ENCODE measurements at places on chromosomes 2 and 18.

- no peak for DNase-seq
Measured at GRCh38 chr2:167793725-167794124, 453.7 kb downstream of the STK39 start.

- no peak for DNase-seq
Measured at GRCh38 chr2:17301437-17301836, 216.8 kb downstream of the RAD51AP2 start.

DNA sequence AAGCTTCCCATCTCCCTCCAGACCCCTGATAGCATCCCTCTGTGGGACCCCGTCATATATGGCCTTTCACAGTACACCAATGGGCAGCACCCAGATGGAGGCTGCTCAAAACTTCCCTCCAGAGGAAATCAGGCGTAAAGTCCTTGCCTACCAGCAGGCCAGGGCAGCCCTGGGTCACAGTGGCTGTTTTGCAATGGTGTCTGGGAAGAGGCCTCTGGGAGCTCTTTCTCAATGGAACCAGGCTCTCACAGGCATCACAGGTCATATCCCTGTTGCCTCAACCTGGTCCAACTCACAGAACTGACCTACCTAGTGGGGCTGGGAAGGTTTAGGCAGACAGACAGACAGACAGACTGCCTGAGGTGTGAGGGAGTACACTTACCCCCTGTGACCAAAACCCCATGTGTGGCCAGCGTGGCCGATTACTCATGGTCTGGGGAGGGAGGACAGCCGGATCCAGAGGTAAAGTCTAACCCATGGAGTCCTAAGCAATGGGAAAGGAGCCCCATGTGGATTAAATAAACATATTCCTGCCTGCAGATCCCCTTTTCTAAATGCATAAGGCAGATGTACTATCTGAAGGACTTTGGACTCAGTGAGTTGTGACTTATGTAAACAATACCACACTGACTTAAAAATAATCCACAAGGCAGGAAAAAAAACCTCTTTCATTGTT lies 58.2 kb downstream of the BCL2L11 start:
- no peak for DNase-seq

- no peak for DNase-seq
Measured at GRCh38 chr2:240130393-240131195, 5.5 kb downstream of the COPS9 start.

- no peak for DNase-seq
Measured at GRCh38 chr2:209727077-209727476, 44.6 kb upstream of the UNC80 start.

DNA sequence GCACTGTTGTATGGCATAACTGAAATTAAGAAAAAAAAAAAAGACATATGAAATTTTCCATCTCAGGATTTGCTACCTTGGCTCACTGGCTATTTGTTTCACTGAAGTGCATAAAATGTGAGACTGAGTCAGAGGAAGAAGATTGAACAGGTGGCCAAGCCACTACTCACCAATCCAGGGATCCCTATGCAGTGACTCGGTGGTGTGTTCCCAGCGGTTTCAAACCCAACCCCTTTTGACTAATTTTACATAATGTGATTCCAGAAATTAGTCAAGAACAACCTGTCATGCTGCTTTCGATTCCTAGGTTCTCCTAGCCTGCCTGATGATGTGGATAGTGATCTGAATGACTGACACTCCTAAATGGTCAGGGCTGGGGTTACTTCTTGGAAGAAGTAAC lies 77.3 kb downstream of the KLHL14 start:
- no peak for DNase-seq

DNA sequence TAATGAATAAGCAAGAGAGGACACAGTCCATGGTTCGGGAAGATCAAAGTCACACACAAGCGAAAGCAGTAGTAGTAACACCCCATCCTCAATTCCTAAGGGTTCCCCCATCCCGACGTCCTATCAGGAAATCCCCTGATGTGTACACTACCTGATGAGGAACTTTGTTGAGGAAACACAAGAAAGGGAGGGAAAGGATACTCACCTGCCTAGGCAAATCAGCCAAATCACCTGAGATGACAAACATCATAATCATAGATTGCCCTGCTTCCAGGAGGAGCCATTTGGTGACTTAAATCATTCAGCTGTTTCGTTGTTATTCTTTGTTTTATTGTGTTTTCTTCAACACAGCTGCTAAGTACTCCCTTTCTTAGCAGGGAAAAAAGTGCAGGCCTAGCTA lies 55.5 kb upstream of the SPOPL start:
- DNase-seq, result no peak

GRCh38 chr2:36515538-36515937 lies 82.4 kb downstream of the FEZ2 start:
- DNase-seq, result no peak

GRCh38 chr2:55418512-55419232 lies 984 bp downstream of the CCDC88A start:
- DNase-seq, result no peak

GRCh38 chr2:71664161-71664560 lies 210.8 kb downstream of the DYSF start:
- DNase-seq, result no peak

DNA sequence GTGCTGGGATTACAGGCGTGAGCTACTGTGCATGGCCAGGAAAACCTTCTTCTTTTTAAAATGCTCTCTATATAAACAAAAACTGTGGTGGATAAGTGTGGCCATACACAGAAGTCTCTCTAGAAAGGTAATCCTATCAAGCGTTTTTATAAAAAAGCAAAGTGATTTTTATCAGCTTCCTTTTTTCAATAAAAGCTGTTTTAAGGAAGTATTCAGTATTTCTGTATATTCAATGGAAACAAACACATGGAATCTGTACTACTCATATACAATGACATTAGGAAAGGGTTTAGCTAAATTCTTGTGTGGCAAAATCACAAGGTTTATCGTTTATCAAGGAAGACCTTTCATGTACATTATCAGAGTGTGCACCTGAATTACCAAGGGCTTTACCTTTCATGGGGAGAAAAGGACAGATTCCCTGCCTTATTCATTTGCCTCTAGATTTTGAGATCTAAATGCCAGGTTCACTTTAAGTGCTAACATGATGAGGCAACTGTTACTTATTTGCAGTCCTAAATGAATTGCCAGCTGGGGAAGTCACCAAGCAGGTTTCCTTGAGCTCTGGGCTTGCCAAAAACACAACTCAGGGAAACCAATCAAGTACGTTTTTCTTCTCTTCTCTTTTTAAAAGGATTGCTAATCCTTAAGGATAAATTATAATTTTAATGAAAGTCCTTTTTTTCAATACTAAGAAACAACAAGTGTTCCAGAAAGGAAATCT lies 70.8 kb downstream of the RTN4 start:
- no peak for DNase-seq

DNA sequence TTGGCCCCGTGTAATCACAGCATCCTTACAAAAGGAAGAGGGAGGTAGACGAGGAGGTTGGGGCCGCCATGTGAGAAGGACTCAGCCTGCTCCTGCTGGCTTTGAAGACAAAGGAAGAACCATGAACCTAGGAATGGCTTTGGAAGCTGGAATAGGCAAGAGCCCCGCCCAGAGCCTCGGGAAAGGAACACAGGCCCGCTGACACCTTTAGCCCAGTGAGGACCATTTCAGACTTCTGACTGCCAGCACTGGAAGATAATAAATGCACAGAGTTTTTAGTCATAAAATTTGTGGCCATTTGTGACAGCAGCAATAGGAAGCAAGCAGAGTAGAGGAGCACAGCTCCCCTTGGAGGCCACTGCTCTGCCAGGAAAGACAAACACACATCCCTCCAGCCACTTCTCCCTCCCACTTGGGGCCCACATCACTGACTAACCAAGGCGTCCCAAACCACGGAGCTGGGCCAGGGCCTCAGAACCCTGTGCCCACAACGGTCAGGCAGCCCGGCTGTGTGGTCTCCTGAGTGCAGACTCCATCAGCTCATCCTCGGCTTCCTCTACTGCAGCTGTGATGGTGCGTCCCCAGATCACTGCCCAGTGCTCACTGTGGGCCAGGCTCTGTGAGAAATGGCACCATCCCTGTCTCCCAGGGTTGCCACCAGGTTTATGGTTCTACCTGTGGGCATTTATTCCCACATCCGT lies 39.7 kb downstream of the TFCP2L1 start:
- no peak for DNase-seq

DNA sequence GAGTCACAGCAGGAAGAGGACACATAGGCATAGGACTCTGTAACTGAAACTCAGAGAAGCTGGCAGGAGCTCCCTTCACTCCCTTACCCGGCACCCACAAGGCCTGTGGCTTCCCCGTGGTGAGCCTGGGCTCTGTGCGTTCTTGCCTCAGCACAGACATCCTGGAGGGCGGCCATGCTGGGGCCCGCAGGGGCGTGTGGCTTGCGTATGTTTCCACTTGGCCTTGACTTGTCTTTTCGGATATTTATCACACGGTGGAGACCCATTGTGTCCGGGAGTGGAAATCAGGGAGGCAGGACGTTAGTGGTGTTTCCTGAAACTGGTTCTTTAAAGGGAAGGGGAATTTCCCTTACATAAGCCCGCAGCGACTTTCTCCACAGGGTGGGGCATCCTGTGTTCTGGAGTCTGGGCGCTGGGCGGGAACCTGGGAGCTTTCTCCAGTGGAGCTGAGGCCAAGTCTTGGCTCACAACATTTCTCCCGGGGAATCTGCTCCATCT lies 49.9 kb upstream of the EML6 start:
- no peak for DNase-seq

DNA sequence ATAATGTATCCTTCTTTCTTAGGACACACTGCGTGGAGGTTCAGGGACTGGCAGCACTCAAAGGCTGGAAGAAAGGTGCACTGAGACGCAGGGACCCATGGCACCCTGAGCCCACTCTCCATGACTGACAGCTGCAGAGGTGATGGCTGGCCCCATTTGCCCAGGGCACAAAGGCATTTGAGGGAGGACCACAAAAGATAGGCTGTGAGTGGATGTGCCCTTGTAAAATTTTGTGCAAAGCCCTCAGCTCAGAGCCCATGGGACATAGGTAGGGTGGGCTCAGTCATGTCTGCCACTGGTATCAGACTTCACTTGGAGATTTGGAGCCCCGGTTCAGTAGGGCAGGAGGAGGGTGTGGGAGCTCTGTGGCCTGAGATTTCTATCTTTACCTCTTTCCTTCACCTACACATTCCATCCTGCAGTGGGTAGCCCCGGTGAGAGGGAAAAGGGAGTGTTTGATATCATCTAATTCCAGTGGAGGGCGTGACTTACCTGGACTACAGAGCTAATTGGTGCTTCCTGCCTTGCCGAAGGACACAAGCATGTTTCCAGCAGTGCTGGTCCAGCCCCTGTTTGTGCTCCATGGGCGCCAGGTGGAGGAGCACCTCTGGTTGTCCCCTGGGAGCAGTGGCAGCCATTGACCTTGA lies 312.2 kb downstream of the EN1 start:
- DNase-seq, result no peak

GRCh38 chr18:9519399-9519798 lies 44.1 kb downstream of the RALBP1 start:
- DNase-seq, result no peak

DNA sequence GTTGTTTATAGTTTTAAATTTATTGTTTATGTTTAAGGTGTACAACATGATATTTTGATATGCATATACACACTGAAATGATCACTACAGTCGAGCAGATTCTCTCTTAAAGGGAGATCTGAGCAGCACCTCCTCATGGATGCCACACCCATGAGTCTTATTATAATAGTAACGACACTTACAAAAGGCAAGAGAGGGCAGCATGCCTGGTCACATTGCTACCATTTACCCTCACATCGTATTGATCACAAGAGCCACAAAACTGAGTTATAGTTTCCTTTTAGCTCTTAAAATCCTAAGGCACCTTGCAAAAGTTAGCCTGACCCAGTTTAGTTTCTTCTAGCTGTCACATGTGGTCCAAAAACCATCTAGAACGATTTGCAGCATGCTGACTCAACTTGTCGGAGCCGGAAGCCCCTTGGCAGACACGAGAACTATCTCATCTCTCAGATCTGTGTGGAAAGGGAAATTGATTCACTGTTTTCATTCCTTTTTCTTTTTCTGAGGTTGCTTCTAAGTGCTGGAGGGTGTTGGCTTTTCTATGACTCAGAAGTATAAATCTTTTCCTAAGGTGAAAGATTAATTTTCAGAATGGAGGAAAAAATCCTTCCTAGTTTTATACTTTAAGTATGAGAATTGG lies 85.3 kb downstream of the CDC42EP3 start:
- peak; percentile 75 for DNase-seq

GRCh38 chr2:254241-254640 lies 9.6 kb downstream of the SH3YL1 start:
- no peak for DNase-seq

- DNase-seq, result no peak
Measured at GRCh38 chr18:35605686-35606417, 24.3 kb downstream of the GALNT1 start.

GRCh38 chr2:217866457-217866856 lies 136.3 kb downstream of the TNS1 start:
- DNase-seq, result no peak

GRCh38 chr2:216770717-216771116 lies 75.4 kb upstream of the IGFBP5 start:
- no peak for DNase-seq

GRCh38 chr2:235877275-235877802 lies 290.8 kb downstream of the GBX2 start:
- DNase-seq, result no peak

- DNase-seq, result no peak
Measured at GRCh38 chr18:75204732-75205513, 4.0 kb downstream of the PTGR3 start.

Measured in stimulated activated CD8-positive, alpha-beta memory T cell treated with anti-CD3 and anti-CD28 coated beads, Interleukin-7, amount 100 ng/mL, for 4 hours (primary cell).